Naive thymus-derived CD8-positive, alpha-beta T cell (primary cell): ENCODE measurements at places on chromosomes 6 and 20. TPM values are rescaled to one million over a fixed set of nuclear protein-coding genes. Genes with fewer than 3 reads are reported as not detected.

Gene TPD52L1
- not detected for total RNA-seq

Gene POM121L2
- total RNA-seq: not detected

Gene PRRT1
- 5.6 TPM for total RNA-seq

Gene EEF1E1
- total RNA-seq: 25.2 TPM

Gene PHACTR1
- total RNA-seq: 3.0 TPM

- peak overlapping the region; percentile 13 for H3K4me3 ChIP-seq
- no peak for DNase-seq
- H3K27me3 ChIP-seq: no peaks in the 10 kb centered on the region
- peaks cover 1% of the 10 kb centered on the region for H3K36me3 ChIP-seq
- peak overlapping the region; percentile 72 for H3K27ac ChIP-seq
Measured at GRCh38 chr20:44897133-44897532, 11.6 kb downstream of the YWHAB start.

DNA sequence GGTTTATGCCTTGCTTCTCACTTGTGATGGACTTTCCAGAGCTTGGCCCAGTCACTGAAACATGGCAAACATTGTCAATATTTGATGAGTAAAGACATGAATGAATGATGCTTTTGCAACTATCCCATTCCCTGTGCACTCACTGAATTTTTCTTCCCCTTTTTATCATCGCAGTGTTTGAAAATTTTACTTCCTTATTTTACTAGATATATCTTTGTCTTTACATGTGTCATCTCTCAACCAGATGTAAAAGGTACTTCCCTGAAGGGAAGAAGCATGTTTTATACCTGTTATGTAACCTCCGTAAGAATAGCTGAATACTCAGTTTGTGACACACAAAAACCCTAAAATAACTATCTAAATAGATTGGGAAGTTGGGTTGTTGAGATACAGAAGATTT lies 544.7 kb upstream of the FLRT3 start:
- H3K4me1 ChIP-seq: no peaks in the 10 kb centered on the region
- H3K27ac ChIP-seq: no peak overlapping the region
- DNase-seq: no peak
- H3K27me3 ChIP-seq: no peaks in the 10 kb centered on the region
- no peaks in the 10 kb centered on the region for H3K36me3 ChIP-seq

GRCh38 chr20:12957968-12958367 lies 50.8 kb upstream of the SPTLC3 start:
- no peak for DNase-seq
- no peak overlapping the region for H3K4me3 ChIP-seq
- no peaks in the 10 kb centered on the region for H3K36me3 ChIP-seq
- H3K27ac ChIP-seq: no peak overlapping the region
- no peaks in the 10 kb centered on the region for H3K27me3 ChIP-seq

DNA sequence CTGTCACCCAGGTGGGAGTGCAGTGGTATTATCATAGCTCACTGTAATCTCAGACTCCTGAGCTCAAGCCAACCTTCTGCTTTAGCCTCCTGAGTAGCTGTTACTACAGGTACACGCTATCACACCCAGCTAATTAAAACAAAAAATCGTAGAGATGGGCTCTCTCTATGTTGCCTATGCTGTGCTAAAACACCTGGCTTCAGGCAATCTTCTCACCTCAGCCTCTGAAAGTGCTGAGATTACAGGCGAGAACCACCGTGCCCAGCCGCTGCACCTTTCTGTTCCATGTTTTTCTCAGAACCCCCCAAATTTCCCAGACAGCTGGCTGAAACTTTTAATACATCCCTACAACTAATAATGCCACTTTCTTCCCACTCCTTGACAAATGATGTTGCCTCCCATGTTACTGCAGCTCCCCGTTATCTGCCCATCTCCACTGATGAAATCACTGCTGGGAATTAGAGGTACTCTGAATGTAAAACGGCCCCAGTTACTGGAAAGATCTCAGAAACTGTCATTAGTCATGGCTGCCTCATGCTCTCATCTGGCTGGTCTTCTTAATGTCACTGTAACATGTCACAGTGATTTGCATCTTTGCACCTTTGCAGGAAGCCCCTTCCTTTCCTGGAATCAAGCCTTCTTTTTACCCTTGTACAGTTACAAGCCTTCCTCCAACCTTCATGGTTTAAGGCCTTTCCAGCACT lies 697.5 kb downstream of the PRKN start:
- no peaks in the 10 kb centered on the region for H3K4me1 ChIP-seq
- no peak for DNase-seq
- peaks cover 10% of the 10 kb centered on the region for H3K36me3 ChIP-seq
- no peak overlapping the region for H3K27ac ChIP-seq
- H3K4me3 ChIP-seq: no peak overlapping the region

DNA sequence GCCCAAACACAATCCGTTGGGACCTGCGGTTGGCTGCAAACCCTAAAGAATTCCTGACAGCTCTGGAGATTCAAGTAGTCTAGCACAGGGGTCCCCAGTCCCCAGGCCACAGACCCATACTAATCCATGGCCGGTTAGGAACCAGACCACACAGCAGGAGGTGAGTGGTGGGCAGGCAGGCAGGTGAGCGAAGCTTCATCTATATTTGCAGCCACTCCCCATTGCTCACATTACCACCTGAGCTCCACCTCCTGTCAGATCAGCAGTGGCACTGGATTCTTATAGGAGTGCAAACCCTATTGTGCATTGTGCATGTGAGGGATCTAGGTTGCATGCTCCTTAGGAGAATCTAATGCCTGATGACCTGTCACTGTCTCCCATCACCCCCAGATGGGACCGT lies 16.6 kb downstream of the TFEB start:
- no peak overlapping the region for H3K27ac ChIP-seq
- H3K27me3 ChIP-seq: no peaks in the 10 kb centered on the region
- no peak overlapping the region for H3K4me3 ChIP-seq
- DNase-seq: no peak
- peaks cover 14% of the 10 kb centered on the region for H3K4me1 ChIP-seq
- no peaks in the 10 kb centered on the region for H3K36me3 ChIP-seq

- no peak for DNase-seq
- no peak overlapping the region for H3K4me3 ChIP-seq
- no peak overlapping the region for H3K27ac ChIP-seq
- peaks cover 4% of the 10 kb centered on the region for H3K4me1 ChIP-seq
- H3K36me3 ChIP-seq: peaks cover 55% of the 10 kb centered on the region
Measured at GRCh38 chr20:16528078-16528477, 45.2 kb downstream of the KIF16B start.

DNA sequence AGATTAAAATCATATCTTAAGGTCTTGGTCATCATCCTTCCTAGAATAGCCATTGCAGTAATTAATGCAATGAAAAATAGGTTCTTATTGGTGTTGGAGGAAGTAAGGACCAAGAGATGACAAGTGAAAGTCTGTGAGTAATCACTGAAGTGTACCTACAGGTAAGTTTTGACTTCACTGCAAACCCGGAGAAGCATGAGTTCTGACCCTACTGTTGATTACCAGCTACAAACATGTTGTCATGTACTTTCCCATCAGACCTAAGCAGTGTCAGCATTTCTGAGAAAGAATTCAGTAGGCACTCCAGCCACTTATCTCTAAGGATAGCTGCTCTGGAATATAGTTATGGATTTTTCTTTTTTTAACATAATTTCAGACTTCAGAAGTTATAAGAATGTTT lies 280.9 kb downstream of the ZFAND3 start:
- peaks cover 4% of the 10 kb centered on the region for H3K36me3 ChIP-seq
- no peak overlapping the region for H3K4me3 ChIP-seq
- no peak for DNase-seq
- no peak overlapping the region for H3K27ac ChIP-seq
- no peaks in the 10 kb centered on the region for H3K27me3 ChIP-seq
- H3K4me1 ChIP-seq: peaks cover 36% of the 10 kb centered on the region

- H3K27me3 ChIP-seq: peaks cover 1% of the 10 kb centered on the region
- H3K36me3 ChIP-seq: no peaks in the 10 kb centered on the region
- no peak for DNase-seq
- H3K4me3 ChIP-seq: no peak overlapping the region
Measured at GRCh38 chr6:100186552-100186951, 192.5 kb upstream of the MCHR2 start.

GRCh38 chr6:39197521-39197920 lies 31.8 kb downstream of the KCNK5 start:
- peak overlapping the region; percentile 2 for H3K4me3 ChIP-seq
- no peak overlapping the region for H3K27ac ChIP-seq
- no peaks in the 10 kb centered on the region for H3K4me1 ChIP-seq
- no peaks in the 10 kb centered on the region for H3K36me3 ChIP-seq
- no peak for DNase-seq

GRCh38 chr6:27865850-27866356 lies 46.3 kb downstream of the OR2B2 start:
- peaks cover 40% of the 10 kb centered on the region for H3K4me1 ChIP-seq
- H3K4me3 ChIP-seq: peak overlapping the region; percentile 97
- no peak for DNase-seq

DNA sequence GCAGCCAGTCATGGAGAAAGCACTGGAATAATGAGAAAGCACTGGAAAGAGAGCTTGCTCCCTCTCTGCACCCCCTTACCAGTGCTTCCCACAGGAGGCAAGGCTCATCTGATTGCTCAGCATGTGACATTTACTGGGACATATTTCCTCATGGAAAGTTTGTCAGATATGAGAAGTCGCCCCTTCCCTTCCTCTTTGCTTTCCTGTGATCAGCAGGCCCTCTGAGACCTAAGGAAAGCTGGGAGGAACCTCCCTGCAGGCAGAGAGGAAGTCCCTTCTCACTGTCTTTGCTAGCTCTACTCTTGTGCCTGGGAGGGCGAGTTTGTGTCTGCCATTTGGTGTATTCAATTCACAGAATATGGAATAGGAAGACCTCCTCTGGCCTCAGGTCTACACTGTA lies 283.8 kb downstream of the ALDH8A1 start:
- no peaks in the 10 kb centered on the region for H3K36me3 ChIP-seq
- H3K27ac ChIP-seq: no peak overlapping the region
- H3K4me1 ChIP-seq: peaks cover 5% of the 10 kb centered on the region
- H3K4me3 ChIP-seq: no peak overlapping the region
- no peaks in the 10 kb centered on the region for H3K27me3 ChIP-seq

GRCh38 chr6:40671694-40672050 lies 84.5 kb upstream of the LRFN2 start:
- no peak for DNase-seq
- H3K27me3 ChIP-seq: peaks cover 8% of the 10 kb centered on the region
- H3K4me3 ChIP-seq: no peak overlapping the region

GRCh38 chr6:71333697-71334096 lies 45.1 kb downstream of the OGFRL1 start:
- H3K4me1 ChIP-seq: no peaks in the 10 kb centered on the region
- H3K36me3 ChIP-seq: no peaks in the 10 kb centered on the region
- H3K27ac ChIP-seq: no peak overlapping the region
- H3K4me3 ChIP-seq: no peak overlapping the region
